ENCODE measurements at places on chromosomes 2 and 18.

- no peak for DNase-seq
These were observed 498.0 kb downstream of the CCDC85A start for GRCh38 chr2:56681659-56682396.

GRCh38 chr2:129861666-129862288 is 117.7 kb upstream of the RAB6C start:
- no peak for DNase-seq

DNA sequence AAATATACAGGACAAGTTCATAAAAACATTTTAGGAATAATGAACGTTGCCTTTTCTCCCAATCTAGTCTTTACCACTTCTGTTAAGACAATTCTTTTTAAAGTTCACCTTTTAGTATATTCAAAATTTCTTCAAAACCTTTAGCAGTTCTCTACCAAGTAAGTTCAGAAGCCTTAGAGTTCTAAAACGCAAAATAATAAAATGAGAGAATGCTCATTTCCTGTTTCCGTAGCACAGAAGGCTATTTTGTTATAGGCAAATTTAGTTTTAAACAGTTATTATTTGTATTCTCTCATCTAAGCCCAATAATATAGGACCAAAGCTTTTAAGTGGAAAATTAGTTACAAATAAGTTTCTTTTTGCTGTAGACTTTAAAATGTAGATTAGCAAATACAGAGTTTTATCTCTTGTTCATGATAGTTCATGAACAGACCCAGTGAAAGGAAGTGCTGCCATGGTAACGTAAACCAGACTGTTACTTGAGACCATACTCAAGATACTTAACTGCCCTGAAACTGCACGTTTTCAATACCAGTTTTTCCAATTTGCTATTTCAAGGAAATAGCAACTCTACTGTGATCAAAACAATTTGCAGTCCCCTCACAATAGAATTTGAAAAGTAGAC is 173.1 kb upstream of the STON1 start:
- peak; percentile 21 for DNase-seq

GRCh38 chr2:75800456-75800855 is 89.7 kb upstream of the GCFC2 start:
- DNase-seq, result no peak
